ENCODE measurements at places on chromosomes 4 and X.

GRCh38 chr4:93263166-93263565 lies 565.4 kb upstream of the ATOH1 start:
- DNase-seq, result no peak

DNA sequence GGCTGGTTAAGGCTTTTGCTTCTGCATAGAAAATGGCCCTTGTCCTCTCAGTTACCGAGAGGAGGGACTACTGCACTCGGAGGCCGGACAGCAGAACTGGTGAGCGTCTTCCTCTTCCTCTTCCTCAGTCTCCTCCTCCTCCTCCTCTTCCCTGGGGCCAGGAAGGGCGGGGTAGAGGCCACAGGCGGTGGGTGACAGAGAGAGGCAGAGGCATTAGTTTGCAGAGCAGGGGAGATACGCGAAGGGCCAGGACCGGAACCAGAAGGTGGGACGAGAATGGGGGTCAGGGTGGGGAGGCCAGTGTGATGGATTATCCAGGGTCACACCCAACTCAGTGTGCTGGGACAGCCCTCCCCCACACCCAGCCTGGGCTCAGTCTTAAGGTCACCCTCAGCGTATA lies 14.5 kb downstream of the IQSEC2 start:
- no peak for DNase-seq

DNA sequence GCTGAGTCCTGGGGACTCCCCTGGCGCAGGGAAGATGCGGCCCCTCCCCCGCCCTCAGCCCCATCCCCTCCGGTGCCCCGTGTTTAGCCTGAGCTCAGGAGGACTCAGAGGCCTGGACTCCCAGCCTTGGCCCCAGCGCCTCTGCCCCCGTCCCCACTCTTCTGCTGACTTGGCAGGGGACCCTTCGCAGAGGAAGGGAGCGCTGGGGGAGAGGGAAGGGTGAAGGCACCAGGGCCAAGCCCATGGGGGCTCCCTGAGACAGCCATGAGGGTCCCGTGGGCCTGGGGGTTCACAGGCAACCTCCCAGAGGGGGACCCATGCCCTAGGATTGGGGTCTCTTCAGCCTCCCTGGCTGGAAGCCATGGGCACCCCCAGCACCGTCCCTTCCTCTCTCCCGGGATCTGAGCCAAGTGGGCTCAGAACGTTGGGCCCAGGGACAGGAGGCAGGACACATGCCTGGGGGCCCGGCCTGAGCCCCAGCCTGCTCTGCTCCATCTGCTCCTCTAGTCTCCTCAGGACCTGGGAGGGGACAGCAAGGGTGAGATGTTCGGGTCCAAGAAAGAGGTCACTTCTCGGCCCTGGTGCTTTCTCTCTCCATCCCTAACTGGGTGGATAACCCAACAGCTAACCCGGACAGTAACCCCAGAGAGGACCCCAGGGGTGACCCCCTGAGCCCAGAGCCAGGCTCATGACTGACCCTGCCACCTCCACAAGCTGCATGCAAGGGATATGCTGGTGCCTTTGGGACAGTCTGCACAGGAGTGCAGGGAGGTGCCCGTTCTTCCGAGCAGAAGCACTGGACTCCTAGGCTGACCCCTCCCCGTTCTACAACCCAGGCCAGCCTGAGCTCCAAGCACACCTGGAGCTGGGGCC lies 1.5 kb upstream of the CPLX1 start:
- no peak for DNase-seq

GRCh38 chr4:147096667-147097604 lies 151.3 kb upstream of the TTC29 start:
- no peak for DNase-seq

DNA sequence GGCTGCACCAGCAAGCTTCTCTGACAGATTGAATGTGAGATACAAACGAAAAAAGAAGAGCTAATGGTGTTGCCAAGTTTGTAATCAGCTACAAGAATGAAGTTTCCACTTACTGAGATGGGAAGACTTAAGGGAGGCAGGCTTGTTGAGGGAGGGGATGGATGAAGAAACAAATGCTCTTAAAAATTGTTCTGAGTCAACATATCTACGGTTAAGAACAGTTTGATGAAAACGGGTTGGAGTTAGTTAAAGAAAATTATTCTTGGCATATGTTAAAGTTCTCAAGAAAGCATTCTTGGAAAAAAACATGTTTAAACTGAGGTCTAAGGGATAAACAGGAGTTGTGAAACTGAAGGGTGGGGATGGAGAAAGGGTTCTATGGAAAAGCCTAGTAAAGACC lies 816.3 kb upstream of the HS3ST1 start:
- no peak for DNase-seq

GRCh38 chrX:65751519-65751918 lies 84.1 kb downstream of the MSN start:
- DNase-seq, result no peak

- DNase-seq, result no peak
These were observed 37.2 kb downstream of the FRMD7 start for GRCh38 chrX:132090403-132091159.

DNA sequence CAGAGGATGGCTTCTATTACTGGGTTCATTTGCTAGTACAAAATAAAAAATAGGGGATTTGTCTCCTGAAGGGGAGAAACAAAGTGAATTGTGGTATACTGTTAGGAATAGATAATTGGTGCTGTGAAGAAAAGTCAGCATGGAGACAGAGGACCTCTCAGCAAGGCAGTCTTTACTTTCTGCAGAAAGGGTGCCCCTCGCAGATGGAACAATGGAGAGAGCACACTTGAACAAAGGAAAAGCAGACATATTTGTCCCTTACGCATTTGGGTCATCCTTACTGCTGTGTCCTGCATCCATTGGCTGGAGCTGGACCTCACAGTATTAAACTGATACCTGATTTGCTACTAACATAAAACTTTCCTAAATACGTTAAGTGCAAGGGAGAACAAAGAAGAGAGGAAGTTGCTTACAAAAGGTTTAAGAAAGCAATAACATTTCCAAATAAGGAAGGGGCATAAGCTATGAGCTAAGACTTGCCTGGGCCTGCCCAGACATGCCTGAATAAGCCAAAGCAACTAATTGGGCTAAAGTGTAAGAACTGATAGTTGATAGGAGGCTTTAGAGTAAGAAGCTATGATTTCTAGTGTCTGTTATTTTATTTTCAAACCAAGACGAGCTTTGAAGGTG lies 83.8 kb downstream of the CCKAR start:
- DNase-seq, result no peak

GRCh38 chrX:39196192-39197102 lies 395.2 kb downstream of the MID1IP1 start:
- DNase-seq, result no peak

- DNase-seq, result no peak
These were observed 355.9 kb downstream of the GPM6A start for GRCh38 chr4:175456131-175456530.

DNA sequence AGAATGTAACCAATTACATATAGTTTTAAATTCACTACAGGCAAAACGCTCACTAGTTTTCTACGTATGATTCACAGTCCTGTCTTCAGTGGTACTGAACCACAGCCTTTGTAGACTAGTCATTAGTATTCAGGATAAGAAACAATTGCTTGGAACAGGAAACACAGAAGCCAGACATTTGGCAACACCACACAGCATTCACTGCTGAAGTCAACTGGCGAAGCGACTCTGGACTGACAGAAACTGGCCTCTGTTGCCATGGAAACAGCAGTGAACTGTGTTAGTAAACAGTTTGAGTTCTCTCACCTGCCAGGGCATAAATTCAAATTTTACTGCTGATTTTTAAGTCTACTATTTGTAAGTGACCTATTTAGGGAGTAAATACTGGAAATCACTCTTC lies 57.6 kb downstream of the MAPK10 start:
- DNase-seq, result no peak

DNA sequence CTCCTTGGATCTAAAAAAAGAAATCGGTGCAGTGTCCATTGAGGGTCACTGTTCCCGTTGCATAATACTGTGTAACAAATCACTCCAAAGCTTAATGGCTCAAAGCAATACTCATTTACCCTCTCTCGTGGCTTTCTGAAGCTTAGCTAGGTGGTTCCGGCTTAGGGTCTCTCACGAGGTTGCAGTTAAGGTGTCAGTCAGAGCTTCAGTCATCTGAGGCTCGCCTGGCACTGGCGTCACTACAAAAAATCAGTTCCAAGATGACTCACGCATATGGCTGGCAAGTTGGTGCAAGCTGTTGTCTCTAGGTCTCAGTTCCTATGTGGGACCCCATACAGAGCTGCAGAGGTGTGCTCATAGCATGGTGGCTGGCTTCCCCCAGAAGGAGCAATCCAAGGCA lies 91.0 kb downstream of the BEND2 start:
- no peak for DNase-seq

- DNase-seq, result no peak
These were observed 39.6 kb downstream of the NUDT11 start for GRCh38 chrX:51456814-51457213.

DNA sequence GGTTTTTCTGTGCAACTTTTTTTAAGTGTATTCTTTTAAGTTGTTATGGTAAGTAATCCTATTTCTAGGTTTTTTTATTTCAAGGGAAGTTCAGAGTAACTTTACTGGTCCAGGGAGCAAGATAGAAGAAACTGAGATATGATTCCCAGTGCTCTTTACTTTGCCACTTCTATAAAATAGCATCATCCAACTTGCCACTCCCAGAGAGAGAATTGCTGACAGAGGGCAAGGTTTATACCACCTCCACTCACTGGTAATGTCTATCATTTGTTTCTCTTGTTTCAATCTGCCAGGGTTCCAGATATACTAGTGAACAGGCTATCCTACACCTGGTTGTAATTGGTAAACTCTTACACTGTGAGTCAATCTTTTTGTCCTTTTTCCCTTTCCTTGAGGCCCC lies 3.5 kb upstream of the CLCN3 start:
- no peak for DNase-seq

DNA sequence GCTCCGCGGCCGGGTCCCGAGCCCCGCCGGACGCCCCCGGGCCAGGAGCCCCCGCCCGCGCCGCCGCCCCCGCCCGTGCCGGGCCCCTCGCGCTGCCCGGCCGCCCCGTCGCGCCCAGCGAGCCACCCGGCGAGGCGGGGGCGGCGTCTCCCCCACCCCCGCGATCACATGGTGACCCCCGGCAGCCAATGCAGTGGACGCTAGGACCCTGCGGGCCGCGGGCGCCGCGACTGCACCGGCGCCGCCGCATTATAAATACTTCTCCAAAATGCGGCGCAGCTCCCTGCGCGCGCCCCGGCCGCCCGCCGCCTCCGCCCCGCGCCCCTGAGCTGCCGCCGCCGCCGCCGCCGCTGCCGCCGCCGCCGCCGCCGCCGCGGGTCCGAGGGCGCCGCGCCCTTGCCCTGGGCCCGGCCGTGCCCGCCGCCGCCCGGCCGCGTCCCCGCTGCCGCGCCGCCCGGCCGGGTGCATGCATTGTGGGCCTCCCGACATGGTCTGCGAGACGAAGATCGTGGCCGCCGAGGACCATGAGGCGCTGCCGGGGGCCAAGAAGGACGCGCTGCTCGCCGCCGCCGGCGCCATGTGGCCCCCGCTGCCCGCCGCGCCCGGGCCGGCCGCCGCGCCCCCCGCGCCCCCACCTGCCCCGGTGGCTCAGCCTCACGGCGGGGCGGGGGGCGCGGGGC lies at the start of gene NAT8L:
NAT8L (plus strand) TSS at position 282 of the 680 bp plus-strand sequence; CDS start at position 467, 185 bp downstream.
- no peak for DNase-seq

DNA sequence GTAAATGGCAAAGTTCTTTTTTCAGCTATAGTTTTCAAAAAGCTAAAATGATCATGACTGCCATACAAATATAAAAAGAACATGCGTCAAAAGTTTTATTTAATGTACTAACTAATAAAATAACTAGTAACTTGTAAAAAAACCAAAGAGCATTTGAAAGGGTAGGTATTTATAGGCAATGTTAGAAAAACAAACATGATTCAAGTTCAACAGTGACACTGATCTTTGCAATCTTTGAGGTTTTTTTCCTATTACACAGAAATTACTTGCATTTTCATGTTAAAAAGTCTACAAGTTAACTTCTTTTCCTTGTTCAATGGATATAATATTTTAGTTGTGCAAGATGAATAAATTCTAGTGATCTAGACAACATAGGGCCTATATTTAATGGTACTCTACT lies 72.3 kb upstream of the GRID2 start:
- no peak for DNase-seq

DNA sequence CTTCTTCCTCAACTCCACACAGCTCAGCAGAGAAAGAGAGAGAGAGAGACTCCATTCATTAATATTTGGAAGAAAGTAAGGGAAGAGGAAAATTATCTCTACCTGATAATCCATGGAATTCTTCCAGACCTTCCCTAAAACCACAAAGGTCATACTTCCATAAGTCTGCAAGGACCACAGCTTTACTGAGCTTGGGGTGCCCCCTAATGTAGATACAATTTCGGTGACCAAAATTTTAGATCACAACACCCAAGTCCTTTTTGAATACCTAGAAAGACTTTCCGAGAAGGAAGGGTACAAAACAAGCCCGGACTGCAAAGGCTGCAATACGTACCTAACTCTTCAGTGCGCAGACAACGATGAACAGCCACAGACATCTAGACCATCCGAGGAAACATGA lies 523.9 kb downstream of the GLUD2 start:
- DNase-seq, result no peak

DNA sequence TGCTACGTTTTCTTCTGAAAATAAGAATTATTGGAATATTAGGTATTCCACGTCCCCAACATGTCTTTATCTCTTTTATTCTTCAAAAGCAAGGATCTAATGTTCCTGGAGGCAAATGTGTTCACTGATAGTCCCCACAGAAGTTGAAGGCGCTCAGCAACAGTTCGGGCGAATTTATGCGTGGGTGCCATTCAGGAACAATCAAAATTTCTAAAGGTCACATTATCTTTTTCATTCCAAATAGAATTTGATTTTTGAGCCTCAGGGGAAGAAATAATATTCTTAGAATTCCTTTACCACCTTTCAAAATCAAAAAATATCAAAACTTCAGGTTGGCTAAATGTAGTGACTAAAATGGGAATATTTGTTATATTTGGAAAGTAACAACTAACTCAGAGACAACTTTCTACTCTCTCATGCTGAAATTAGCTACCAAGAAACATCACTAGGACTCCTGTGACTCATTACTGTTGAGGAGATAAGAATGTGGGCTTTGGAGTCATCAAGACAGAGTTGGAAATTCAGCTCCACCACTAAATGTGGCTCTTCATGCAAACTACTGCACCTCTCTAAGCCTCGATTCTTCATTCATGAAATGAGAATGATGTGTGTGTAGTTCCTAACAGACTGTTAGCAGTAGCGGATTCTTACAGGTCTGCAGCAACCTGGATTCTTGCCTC lies 72.3 kb upstream of the KIT start:
- no peak for DNase-seq

DNA sequence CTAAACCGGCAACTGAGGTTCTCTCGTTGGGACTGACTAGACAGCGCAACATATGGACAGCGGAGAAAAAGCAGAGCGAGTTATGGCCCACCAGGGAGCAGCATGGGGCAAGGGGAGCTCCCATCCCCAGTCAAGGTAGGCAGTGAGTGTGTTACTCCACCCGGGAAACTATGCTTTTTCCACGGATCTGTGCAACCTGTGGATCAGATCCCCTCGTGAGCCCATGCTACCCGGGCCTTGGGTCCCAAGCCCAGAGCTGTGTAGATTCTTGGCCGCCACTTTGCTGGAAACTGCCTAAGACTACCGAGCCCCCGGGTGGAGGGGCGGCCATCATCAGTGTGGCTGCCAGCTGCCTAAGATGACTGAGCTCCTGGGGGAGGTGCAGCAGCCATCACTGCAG lies 140.9 kb downstream of the PAPSS1 start:
- DNase-seq, result no peak

Measured in activated CD8-positive, alpha-beta memory T cell treated with anti-CD3 and anti-CD28 coated beads for 48 hours (primary cell).